ENCODE measurements at places on chromosomes 2 and 18.
A peak's percentile ranks its signal among the peaks of the same experiment; 100 is the strongest.

GRCh38 chr2:239824046-239824694, 201.0 kb downstream of the NDUFA10 start:
- peak; percentile 10 for DNase-seq

DNA sequence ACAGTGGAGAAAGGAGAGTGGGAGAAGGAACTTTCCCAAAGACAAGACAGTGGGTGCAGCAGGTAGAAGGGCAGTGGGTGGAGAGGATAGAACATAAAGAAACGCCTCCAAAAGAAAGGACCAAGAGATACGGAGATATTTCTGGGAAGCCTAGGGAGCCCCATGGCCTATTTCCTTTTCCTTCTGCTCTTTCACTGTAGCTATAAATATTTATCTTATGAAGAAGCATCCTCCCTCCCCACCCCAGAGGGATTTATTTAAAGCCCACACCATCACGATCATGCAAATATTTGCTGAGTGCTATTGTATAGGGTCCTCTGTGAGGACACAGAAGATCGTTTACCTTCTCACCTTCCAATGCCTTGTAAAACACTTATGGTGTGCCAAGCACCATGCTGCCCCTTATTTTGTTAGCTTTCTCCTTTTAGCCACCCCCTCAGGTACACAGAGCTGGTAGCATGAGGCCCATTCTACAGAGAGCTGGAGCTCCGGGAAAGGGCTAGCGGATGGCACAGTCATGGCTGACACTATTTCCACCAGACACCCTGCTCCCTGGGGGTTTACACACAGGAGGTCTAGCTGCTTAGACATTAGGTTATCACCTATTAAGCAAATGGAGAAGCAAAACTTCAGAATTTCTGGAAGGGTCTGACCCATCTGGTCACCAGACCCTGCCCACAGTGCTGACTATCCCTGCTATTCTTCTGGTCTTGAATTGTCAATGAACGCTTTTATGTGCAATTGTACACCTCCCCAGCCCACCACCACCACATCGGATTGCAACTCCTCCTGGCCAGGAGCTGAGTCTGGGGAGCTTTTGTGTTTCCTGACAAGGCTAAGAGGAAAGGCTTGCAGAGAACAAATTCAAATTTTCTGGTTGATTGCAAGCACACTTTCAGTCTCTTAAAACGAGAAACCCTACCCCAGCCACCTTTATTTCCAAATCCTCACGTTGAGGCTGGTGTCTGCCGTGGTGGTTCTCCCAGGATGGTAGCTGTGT, 91.8 kb upstream of the KLF7 start:
- DNase-seq = no peak

- DNase-seq = no peak
Observed at GRCh38 chr2:238652771-238653157, 195.1 kb upstream of the TWIST2 start.

- no peak for DNase-seq
Observed at GRCh38 chr2:231117922-231118613, 6.8 kb downstream of the HTR2B start.

GRCh38 chr18:54775686-54776085, 52.6 kb upstream of the RAB27B start:
- DNase-seq = peak; percentile 83

Data from RCC 7860 (cell line).